ENCODE measurements at places on chromosomes 12 and 14.

GRCh38 chr12:117141097-117141898, 42.1 kb upstream of the TESC start:
- DNase-seq = no peak

DNA sequence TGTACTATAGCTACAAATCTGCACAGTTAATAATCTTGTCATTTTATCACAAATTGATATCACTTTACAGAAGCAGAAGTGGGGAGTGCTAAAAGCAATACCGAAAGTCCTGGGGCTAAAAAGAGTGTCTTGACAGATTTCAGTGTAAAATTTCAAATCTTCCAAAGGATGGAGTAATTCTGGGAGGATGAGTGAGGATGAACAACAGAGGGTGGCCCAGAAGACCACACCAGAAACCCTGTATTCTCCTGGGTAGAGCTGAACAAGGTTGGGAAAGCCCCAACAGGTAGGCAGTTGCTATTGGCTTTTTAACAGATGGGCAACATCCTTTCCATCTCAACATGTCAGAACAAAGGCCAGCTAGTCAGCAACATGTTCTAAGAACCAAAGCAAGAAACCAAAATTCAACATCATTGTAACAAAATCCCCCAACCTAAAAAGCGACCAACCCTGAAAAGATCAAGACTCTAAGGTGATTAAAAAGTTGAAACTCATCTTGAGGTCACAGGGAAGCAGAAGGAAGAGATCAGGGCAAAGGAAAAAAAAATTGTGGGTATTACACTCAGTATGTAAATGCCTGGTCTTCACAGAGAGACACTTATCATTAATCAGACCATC, 38.8 kb downstream of the CBX5 start:
- no peak for DNase-seq

- no peak for DNase-seq
These were observed 4.8 kb downstream of the MEG3 start for GRCh38 chr14:100830681-100831080.

DNA sequence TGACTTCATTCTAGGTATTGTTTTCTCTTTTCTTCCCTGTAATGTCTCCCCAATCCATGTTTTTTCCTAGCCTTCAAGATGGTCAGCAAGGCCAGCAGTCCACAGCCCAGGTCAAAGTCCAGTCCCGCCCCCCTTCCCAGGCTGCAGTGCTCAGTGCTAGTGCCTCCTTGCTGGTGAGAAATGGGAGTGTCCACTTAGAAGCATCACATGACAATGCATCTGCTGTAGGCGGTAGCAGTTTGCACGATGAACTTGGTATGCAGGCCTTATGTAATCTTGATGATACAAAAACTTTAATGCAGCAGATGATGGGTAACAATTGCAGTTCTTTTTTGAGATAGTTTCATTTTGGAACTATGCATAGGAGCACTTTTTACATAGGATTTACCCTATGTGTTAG, 88.4 kb downstream of the PCNX1 start:
- no peak for DNase-seq

DNA sequence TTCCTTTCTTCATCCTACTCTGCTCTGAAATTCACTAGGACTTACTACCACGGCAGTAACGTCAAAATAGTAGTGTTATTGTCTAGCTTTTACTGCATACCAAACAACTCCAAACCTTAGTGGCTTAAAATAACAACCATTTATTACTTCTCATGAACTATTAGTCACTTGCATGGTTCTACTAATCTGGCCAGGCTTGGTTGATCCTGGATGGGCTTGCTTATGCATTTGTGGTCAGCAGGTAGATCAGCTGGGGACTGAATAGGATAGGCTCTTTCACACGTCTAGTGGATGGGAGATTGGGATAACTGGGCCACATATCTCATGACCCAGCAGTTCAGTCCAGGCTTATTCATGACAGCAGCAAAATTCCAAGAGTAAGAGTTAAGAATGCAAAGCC, 9.4 kb upstream of the SLC35F4 start:
- no peak for DNase-seq

DNA sequence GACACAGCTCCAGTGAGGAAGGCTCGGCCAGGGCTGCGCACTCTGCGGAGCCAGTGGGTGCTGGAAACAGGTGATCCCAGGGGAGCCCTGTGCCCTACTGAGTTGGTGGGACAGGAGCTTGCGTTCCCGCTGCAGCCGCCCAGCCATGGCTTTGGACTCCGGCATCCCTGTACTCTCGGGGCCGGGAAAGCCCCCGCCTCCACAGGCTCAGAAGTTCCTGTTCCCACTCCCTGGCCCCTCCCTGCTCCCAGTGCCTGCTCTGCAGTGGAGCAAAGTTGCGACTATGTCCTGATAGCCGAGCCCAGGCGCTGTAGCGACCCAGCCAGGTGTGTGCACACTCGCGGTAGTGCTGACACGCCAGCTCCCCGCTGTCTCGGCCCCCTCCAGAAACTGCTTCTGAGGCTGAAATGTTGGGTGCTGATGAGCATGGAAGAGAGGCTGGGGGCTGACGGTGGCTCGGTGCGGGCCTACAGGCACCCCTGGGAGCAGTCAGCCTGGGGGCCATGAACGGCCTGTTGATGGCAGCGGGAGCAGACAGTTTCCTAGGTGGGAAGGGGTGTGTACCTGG, 344.6 kb upstream of the MGAT4C start:
- no peak for DNase-seq

DNA sequence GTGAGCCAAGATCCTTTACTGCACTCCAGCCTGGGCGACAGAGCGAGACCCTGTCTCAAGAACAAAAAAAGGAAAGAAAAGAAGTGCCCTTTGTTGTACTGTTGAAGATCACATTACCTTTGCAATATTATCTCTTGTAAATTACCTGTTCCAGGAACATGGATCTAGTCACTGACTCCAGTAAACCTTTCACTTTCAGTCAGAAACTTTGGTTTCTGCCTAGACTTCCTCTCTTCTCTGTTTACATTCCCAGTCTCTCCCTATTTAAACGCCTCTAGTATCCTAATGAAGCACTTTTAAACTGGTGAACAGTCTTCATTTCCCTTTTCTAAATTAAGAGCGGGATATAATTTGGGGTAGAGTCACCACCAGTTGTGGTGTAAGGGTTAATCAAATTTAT, 12.8 kb downstream of the CHPT1 start:
- no peak for DNase-seq

DNA sequence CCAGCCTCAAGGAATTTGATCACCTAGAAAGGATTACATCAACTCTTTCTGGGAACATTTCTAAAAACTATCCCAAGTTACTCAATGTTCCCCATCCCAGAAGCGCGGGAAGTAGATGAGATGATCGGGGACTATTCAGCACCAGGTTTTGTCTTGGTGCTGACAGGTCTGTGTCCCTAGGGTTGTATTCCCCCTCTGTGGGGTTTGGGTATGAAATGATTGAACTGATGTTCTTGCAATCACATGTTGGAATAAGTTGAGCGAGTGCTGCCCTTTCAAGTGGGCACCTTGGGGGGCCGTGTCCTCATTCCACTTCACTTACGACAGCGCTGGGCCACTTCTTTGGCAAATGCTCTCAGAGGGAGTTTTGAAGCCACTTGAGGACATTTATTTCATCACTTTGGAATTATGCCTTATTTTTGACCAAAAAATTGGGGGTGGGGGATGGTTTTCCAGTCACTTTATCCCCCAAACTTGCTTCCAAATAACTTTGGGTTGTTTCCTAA, 69.8 kb downstream of the RFX4 start:
- DNase-seq = no peak

- peak; percentile 52 for DNase-seq
These were observed 3.4 kb downstream of the TXNRD1 start for GRCh38 chr12:104218935-104219334.

DNA sequence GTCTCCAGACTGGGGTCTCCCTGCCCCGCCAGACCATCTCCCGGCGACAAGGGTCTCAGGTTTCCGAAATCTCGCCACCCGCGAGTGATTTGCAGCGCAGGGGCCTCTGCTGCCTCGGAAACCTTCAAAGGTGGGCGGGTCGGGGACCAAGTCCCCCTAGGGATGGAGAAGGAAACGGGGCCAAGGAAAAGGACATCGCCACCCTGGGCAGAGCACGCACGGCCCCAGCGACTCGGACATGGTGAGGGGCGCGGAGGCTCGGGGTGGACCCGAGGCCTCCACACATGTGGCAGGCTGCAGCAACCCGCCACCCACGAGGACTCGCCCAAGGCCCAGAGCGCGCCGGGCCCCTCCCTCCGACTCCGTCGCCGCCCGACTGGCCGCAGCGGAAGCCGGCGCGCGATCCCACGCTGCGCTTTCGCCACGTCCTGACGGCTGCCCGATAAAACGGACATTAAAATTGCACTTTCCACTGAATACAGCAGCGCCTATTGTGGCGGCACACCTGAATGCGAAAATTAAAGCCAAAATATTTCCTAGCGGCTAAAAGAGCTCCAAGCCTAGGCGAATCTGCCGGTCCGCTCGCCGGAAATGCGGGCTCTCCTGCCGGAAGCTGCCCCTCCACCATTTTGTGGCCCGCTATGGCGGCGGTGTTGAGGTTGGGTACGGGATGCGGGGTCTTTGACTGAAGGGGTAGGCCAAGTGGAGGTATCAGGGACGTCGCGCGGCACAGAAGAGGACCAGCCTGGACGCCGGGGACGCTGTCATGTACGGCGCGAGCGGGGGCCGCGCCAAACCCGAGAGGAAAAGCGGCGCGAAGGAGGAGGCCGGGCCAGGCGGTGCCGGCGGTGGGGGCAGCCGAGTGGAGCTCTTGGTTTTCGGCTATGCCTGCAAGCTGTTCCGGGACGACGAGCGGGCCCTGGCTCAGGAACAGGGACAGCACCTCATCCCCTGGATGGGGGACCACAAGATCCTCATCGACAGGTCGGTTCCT, at the start of gene SFSWAP:
SFSWAP (plus strand) TSS at position 627 of the 994 bp plus-strand sequence; CDS start at position 767, 140 bp downstream.
- peak; percentile 90 for DNase-seq

DNA sequence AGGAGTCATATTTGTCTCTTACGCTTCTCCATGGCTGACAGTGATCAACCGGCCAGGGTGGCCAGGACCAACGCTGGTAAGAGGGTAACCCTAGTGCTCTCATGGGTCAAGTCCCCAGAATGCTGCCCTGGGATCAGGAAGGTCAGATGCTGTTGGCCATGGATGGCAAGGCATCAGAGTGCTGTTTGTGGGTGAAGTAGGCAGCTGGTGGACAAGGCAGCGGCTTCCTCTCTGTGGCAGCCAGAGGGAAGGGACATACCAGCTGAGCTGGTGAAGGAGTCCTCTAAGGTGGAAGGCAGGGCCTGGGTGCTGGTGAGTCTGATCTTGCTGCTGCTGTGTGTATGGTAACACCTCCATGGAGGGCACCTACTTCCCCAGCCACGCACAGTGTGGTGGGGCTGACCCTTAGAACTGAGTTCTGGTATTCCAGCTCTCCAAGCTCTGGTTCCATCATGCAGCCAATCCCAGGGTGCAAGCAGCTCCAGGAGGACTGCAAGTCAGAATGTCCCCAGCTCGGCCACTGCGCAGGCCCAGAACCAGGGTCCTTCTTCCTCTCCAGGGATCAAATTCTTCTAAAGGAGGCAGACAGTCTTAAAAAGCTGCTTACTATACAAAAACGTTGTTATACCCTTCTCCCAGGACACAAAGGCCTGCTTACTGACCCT, 13.4 kb upstream of the SMOC1 start:
- DNase-seq = no peak

DNA sequence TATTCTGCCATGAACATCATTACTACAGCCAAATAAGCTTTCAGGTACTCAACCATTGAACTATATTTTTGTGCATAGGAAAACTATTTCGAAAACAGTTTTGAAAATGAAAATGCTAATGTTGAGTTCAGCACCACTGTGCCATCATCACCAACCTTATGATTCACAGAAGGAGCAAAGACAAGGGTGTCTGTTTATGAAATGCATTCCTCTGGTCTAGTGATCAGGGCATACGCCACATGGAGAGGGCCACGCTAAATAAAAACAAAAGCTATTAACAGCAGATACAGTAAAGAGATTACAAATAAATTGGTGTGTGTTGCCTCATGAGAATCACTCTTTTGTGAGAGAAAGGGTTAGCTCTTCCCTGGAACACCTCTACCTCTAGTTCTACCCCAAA, 43.2 kb upstream of the BMAL2 start:
- DNase-seq = peak; percentile 25

- DNase-seq = no peak
These were observed 16.4 kb downstream of the RNASE2 start for GRCh38 chr14:20971705-20972021.

DNA sequence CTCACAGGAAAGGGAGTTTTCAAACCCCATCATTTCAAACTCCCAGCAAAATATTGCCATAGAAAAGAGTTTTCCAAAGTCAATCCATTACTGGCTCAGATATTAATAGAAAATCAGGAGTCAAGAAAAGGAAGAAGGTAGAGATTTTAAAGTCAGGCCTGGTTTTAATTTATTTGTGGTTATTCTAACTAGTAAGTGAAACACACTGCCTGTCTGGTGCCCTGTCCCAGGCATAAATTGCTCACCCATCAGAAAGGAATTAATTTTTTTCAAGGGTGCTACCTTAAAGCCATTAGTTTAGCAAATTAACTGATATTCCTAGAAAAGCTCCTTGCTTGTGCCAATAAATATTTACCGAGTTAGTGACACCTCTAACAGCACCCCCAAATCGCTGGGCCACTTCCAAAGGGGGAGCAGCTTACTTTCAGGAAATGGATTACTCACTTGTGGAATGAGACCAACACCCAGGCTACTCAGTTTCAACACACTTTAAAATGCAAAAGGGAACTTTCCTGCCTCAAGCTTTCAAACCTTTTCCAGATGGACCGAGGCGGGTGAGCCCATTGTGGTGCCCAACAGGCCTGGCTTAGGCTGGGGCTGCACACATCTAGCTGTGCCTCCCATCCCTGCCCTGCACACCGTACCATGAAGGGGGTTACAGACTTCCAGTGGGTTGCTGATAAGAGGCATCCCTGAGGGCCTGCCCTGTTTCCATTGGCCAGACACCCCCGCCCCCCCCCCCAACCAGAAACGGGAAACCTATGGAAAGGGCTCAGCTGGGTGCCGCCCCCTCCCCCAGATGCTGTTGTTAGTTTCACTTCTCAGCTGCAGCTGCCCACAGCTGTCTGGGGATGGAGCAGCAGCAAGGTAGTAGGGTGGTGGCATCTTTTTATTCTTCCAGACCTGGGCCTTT, 117.2 kb downstream of the SAMD4A start:
- DNase-seq = peak; percentile 93

GRCh38 chr12:21613931-21614330, 9.3 kb upstream of the GYS2 start:
- DNase-seq = peak; percentile 53

DNA sequence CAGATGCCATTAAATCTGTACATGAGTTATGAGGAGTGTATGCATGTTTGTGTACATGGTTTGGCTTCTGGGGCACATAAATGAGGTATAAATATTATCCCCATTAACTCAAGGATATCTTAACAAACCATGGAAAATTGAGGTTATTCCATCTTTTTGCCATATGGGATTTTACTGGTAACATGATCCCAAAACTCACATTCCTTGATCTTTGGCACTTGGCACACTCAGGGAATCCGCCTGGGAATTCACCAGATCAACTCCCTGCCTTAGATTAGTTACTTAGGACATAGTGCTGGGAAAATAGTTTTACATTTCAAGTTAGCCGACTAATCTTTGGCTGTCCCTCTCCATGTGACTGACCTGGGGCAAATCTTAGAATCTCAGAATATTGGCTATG, 16.9 kb downstream of the CDKN1B start:
- DNase-seq = peak; percentile 59

- DNase-seq = peak; percentile 73
These were observed 103.3 kb downstream of the RBM19 start for GRCh38 chr12:113862590-113863454.
